ENCODE measurements at places on chromosomes 1 and 21.

- DNase-seq: no peak
These were observed 19.4 kb downstream of the ACOT7 start for GRCh38 chr1:6373961-6374720.

- DNase-seq: no peak
These were observed 143.1 kb upstream of the PROX1 start for GRCh38 chr1:213844632-213845031.

- no peak for DNase-seq
These were observed 110.1 kb upstream of the RUNX3 start for GRCh38 chr1:25040122-25040685.

DNA sequence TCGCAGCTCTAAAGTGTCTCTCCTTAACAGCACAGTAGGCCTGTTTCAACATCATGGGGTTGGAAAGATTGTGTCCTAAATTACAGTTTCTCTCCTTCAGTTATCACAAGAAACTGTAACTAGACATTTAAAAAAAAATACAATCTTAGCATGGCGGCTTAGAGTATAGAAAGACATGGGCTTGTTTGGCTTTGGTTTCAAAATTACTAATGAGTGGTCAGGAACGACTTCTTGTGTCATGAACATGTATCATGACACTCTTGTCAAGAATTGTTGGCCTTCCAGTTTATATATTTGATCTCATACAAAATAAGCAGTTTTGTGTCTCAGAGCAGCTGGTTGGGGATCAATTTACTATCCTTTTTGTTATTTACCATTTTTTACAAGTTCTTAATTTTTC lies 2.1 kb downstream of the GJA8 start:
- no peak for DNase-seq

DNA sequence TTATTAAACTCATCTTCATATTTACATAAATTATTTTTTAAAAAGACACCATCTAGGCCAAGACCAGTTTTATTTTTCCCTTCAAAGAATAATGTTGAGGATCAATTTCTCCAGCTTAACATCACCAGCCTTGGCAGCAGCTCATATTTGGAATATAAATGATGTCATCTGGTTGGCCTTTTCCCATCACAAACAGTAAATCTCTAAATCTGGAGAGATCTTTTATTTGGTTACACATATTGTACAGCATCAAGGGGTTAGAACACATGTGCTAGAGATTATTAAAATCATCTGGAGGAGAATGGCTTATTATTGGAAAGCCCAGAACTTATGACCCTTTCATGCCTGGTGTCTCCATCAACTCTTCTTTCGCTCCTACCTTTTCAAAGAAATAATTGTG lies 508.8 kb downstream of the PLPP3 start:
- DNase-seq: no peak

DNA sequence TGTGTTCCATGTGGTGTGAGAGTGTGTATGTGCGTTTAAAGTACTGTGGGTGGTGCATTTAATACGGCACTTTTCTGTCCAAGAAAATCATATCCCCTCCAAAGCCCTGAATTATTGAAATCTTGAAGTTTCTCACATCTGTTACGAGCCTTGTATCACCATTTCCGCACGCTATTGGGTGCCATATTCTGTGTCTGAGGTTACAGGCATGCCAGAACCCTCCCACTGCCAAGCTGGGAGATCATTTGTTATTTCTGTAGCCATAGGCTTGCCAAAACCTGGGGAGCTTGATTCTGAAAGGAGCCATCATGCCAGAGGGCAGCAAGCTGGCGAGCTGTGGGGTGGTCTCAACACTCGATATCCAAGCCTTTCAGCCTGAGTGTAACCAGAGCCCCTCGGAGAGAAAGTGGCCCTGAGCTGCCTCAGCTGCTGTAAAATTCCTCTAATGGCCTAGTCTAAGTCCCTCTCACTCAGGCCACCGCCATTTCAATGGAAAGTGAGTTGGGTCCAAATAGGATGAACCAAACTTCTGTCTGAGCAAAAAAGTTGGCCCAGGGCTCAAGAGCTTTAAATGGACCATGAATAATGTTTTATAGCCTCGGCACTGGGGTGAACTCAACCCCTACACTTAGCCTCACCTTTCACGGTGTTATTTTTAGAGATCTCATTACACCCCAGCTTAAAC lies 298.4 kb upstream of the DUSP10 start:
- DNase-seq: no peak

DNA sequence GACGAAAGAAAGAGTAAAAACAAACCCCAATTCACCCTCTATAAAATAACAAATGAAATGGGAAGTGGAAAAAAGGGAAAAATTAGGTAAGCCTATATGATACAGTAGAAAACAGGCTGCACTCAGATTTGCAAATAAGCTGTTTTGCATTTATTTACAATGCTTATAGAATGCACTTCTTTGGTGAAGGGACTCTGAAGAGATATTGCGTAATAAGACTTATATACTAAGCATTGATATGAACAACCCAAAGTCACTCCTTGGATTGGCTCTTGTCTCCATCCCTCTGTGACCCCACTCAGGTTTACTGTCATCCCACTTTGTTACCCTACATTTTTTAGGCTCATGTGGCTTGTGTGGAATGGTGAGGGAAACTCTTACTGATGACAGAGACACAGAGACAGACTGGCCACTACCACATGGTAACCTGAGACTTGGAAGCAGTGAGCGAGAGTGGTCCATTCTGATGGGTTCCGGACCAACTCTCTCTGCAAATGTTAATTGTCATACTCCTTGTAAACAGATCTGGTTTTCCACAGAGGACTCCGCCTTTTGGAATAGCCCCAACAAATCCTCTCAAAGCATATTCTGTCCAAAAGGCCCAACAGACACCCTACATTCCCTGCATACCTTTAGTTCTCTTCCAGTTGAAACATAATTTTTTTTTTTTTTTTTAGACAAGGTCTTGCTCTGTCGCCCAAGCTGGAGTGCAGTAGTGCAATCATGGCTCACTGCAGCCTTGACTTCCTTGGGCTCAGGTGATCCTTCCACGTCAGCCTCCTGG lies 11.0 kb downstream of the GSTM5 start:
- DNase-seq: no peak

DNA sequence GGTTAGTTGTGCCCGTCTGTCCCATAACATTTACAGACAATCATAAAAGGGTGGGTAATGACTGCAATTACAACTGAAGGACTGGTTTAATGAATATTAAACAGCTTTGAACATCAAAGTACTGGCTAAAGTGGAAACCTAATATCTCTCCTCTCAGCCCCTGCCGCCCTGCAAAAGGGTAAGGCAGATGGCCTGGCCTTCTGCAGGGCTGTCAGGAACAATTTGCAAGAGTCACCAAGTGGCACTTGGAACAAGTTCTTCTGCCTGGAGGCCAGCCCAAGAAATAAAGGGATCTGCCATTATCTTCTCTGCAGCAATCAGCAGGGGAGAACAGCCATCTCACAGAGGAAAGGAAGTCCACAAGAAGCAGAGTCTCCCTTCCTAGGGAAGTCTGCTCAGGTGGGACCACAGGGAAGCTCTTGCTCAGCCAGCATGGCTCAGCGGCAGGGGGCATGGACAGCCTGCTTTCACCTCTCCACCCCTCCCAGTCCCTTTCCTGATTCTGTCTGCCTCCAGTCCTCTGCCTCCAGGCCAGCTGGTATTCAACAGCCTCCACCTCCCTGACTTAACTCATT lies 96.1 kb downstream of the TRABD2B start:
- no peak for DNase-seq

- peak; percentile 55 for DNase-seq
These were observed 45.3 kb upstream of the ARHGEF10L start for GRCh38 chr1:17494114-17494729.

DNA sequence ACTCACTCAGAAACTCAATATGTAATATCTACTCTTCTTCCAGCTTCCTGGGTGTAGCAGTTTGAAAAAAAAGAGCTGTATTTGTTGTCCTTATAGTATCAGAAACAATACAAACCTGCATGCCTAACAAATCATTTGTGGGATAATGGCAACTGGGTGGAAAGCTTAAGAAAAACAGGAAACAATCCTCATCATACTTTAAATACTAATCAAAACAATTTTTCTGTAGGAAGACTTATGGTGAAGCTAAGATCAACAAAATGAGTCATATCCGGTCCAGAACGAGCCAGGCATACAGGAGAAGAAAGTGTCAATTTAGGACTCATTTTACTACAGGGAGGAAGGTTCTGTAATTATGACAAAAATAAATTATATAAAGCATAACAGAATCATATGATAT lies 181.8 kb upstream of the ADGRL4 start:
- DNase-seq: no peak

DNA sequence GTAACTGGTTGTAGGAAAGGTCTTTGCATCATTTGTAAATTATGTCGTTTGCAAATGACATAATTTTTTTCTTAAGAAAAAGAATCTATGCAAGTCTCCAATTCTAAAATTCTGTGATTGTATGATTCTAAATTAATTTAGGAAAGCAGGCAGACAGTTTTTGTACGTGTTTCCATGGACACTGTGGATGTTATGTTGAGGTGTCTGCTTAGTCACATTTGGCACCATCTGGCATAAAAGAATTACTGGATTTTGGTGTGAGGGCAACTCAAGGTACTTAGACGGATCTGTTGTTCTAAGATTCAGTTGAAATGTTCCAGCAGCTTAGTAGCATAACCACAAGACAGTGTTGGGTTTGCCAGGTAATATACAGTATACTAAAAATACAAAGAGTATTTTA lies 42.5 kb downstream of the C1orf21 start:
- no peak for DNase-seq

GRCh38 chr1:45016090-45016697 lies 4.1 kb downstream of the UROD start:
- no peak for DNase-seq

GRCh38 chr1:169348383-169349036 lies 19.1 kb downstream of the NME7 start:
- no peak for DNase-seq

GRCh38 chr1:84745857-84746256 lies 55.6 kb upstream of the SSX2IP start:
- no peak for DNase-seq

- no peak for DNase-seq
These were observed 14.3 kb downstream of the PROK1 start for GRCh38 chr1:110465038-110465813.

GRCh38 chr1:9732123-9732971 lies 80.8 kb downstream of the PIK3CD start:
- DNase-seq: no peak

- no peak for DNase-seq
These were observed 322.8 kb downstream of the SEC16B start for GRCh38 chr1:177646757-177647730.

Data from stimulated activated CD8-positive, alpha-beta memory T cell treated with anti-CD3 and anti-CD28 coated beads, Interleukin-2, amount 100 ng/mL, for 48 hours (primary cell).